ENCODE measurements at places on chromosomes 6 and 20.

DNA sequence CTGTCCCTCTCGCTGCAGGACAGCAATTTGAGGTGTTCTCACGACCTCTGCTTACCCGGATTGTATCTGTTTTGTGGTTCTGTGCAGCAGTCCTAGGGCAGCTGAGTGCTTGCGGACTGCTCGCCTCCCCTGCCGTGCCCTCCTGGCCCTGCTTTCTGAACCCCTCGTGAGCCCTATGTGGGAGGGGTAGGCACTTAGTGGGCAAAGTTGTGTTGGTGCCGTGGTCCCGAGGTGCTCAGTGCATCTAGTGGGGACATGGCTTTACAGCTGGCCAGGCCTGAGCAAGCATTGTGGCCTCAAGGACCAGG, 5.2 kb downstream of the TMEM181 start:
- DNase-seq, result no peak

- no peak for DNase-seq
Observed at GRCh38 chr6:52391599-52391998, 28.5 kb upstream of the EFHC1 start.

GRCh38 chr6:148770408-148771211, 23.8 kb downstream of the UST start:
- no peak for DNase-seq

DNA sequence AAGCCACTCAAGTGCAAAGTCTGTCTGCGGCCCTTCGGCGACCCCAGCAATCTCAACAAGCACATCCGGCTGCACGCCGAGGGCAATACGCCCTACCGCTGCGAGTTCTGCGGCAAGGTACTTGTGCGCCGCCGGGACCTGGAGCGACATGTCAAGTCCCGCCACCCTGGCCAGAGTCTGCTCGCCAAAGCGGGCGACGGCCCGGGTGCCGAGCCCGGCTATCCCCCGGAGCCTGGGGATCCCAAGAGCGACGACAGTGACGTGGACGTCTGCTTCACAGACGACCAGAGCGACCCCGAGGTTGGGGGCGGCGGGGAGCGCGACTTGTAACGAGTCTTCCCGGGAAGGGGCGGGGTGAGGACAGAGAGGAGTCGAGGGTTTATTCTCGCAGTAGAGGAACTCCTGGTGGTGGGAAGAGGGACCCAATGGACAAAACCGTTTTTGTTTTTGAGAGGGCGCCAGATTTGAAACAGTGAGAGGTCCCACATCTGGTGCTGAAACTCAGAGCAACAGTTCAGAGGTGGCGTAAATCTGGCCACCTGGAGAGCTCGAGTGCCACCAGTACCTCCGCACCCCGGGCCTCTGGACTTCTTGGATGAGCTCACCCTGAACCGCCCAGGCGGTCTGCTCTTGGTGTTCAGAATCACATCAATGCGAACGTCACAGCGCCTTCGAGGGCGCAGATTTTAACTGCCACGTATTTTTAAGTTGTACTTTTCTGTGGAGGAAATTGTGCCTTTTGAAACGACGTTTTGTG, 8.0 kb downstream of the PRDM13 start:
- DNase-seq, result no peak

DNA sequence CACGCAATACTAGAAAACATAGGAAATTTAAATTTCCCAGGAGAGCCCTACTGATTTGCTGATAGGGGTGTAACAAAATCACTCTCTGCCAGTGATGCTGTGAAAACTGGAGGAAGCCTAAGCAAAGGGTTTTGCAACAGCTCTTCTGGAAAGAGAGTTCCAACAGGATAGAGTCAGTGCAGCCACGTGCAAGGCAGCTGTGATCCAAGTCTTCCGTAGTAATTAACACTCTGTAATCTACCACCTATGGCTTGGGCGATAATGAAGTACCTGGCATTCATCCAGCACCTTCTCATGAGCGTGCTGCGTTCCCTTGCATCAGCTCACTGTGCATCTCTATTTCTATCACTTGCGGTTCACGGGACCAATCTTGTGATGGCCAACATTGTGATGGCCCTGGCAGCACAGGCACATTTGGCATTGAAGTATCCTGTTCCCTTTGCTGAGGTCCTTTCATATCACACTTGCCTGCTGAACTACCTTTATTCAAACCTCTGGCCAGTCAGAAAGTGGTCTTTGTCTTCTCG, 48.2 kb downstream of the IRF4 start:
- no peak for DNase-seq

DNA sequence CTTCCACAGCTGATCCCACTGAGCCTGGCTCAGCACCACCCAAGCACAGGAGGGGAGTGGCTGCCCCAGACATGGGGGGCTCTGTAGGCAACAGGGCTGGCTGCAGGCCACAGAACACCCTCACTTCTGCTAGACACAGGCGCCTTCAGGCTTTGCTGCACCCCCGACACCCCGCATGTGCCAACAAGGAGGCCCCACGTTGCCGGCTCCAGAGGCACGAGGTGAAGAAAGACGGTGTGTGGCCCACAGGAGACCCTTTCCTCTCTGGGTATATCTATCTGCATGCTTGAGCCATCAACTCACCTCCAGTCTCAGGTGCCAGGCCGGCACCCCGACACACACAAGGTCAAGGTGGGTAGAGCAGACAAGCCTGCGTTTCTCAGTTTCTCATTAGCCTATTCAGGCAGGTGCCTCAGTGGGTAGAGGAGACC, 158.3 kb downstream of the DLL1 start:
- DNase-seq, result no peak

DNA sequence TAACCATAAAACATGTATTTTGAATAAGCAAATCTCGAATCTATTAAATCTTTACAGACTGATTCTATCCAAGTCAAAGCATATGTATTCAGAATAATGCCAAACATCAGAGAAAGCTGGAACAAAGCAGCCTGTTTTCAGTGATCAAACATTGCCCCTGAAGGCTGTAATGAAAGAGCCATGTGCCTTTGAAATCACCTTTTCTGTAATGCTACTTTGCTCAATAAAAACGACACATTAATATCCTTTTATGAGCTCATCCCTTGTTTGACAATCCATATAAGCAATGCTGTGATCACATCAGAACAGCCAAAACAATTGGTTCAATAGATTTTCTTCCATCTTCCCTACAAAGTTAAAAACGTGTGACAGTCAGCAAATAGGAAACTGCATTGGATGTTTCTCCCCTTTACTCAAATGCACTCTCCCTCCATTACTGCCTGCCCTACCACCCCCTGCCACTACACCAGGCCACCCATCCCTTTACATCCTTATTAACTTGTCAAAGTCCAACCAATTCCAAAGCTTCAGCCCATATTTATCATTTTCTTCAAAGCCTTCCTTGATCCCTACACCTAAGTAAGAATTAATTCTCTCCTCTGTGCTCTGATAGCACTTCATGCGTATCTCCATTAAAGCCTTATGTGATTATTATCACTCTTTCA, 42.0 kb downstream of the THEMIS start:
- no peak for DNase-seq

GRCh38 chr6:145809211-145809610, 5.4 kb downstream of the FBXO30 start:
- no peak for DNase-seq

GRCh38 chr6:14640631-14641030, 523.1 kb downstream of the CD83 start:
- no peak for DNase-seq

- no peak for DNase-seq
Observed at GRCh38 chr6:108574457-108575141, 13.9 kb downstream of the FOXO3 start.

- no peak for DNase-seq
Observed at GRCh38 chr6:13462458-13463327, 24.7 kb downstream of the GFOD1 start.

DNA sequence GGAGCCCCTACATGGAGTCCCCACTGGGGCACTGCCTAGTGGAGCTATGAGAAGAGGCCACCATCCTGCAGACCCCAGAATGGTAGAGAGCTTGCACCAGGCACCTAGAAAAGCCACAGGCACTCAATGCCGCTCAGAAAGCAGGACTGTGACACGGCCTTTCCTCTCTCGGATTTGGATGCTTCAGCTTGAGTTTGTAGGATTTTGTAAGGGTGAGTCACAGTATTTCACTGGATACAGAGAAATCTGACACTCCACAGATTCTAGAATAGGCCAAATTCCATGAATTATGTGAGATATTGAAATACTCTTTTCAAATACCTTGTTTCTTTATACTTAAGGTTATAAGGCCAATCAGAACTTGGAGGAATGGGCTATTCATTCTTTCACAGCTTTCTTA, 424.5 kb downstream of the HTR1B start:
- no peak for DNase-seq

- DNase-seq, result no peak
Observed at GRCh38 chr6:1930356-1930755, 315.0 kb downstream of the GMDS start.

DNA sequence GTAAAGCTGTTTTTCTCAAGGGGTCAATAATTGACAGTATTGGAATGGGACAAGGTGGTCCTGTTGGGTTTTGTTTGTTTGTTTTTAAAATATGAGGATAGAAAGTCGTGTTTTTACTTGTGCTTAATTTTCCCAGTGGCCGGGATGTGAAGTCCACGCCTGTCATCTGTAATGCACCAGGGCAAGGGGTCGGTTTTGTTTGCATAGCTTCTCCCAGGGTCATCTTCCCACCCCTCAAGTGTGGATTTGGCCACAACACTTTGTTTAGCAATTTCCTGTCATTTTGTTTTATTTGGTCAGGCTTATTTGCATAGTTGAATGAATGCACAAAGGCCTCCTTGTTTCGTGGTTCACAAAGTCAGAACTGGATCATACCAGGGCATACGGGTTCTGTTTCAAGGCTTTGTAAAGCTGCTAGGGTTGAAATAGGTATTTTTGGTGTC, 29.8 kb downstream of the SYNJ2 start:
- no peak for DNase-seq

DNA sequence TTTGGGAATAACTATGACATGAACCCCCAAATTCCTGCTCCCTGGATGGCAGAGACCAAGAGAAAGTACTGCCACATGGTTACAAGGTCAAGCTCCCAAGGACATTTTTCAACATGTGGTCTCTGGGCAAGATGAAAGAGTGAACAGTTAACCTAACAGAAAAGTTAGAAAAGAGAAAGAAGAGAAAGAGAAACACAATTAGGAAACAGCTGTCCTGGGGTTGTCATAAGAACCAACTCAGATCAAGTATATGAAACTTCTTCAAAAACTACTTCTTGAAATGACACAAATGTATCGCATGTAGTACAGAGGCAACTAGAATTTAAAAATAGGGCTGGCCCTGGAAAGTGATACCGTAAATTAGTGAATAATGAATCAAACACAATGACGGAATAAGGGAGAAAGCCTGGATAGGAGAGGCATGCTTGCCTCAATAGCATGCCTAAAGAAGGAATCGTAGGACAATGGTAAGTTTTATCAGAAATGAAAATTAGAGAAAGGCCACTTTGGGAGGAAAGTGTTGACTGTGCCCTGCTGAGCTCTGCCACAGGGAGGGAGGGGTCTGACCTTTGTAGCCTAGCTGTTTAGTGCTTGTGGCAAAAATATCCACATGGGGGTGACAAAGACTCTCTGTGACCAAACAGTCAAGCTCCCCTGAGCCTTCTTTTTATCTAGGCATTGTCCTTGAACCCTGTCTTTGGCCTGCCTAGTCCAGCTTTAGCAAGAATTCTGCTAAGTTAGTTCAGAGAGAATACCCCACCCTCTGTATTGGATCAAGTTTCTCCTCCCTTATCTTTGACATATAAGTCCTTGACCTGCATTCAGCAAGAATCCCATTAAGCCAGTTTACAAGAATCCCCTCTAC, 4.3 kb upstream of the DCBLD1 start:
- DNase-seq, result peak; percentile 30
